Frontal cortex (tissue), 4 donors: ENCODE measurements at places on chromosomes 7 and 10. TPM values are rescaled to one million over a fixed set of nuclear protein-coding genes. Genes with fewer than 3 reads are reported as not detected.

Gene C10orf105
- total RNA-seq, result not detected

Gene OR2A1
- not detected for total RNA-seq

Gene GIMAP6
- 6.9 TPM for total RNA-seq

Gene SPDYE8
- total RNA-seq, result under 0.01 TPM

Gene SYT15
- total RNA-seq, result 0.82 TPM

Gene EGR2
- 1.6 TPM for total RNA-seq

Gene GRK5
- 11.4 TPM for total RNA-seq

Gene WIPF3
- total RNA-seq, result 4.1 TPM

Gene ZNF789
- 20.8 TPM for total RNA-seq

Gene LRRTM3
- total RNA-seq, result 14.7 TPM

Gene SERPINE1
- total RNA-seq, result under 0.01 TPM

Gene AGR2
- total RNA-seq, result 1.2 TPM

Gene CNPY1
- under 0.01 TPM for total RNA-seq

Gene CPA4
- total RNA-seq, result under 0.01 TPM

Gene ASZ1
- not detected for total RNA-seq

Gene FAM25G
- total RNA-seq, result not detected

Gene SCIN
- total RNA-seq, result 1.6 TPM

Gene NSUN6
- total RNA-seq, result 34.2 TPM

Gene DPYSL4
- 43.6 TPM for total RNA-seq

Gene ERV3-1
- total RNA-seq, result 14.3 TPM
